Stomach (tissue), 19 donors: ENCODE measurements at places on chromosomes 4 and X. TPM values are rescaled to one million over a fixed set of nuclear protein-coding genes. Genes with fewer than 3 reads are reported as not detected.

GRCh38 chr4:17740702-17741101 is 40.7 kb downstream of the FAM184B start:
- no peak for DNase-seq

The CABS1 gene
- not detected for total RNA-seq

The CDX4 gene
- total RNA-seq: not detected

DNA sequence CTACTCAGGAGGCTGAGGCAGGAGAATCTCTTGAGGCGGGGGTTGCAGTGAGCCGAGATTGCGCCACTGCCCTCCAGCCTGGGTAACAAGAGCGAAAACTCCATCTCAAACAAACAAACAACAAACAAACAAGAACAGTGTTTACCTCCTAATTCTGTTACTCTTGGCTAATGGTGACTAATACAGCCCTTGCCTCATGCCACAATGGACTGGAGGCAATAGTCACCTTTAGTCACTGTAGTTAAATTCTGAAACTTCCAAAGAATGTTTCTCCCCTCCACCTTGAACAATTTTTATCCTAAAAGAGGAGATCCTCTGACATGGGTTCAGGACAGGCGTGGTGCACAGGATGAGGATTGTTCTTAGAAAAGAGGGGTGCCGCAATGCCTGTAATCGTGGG is 241.2 kb upstream of the CTSO start:
- no peak for DNase-seq

GRCh38 chrX:127570276-127570675 is 481.9 kb downstream of the ACTRT1 start:
- DNase-seq: no peak

The CACNA1F gene
- total RNA-seq: not detected

The DCAF12L2 gene
- 1.3 TPM for total RNA-seq

DNA sequence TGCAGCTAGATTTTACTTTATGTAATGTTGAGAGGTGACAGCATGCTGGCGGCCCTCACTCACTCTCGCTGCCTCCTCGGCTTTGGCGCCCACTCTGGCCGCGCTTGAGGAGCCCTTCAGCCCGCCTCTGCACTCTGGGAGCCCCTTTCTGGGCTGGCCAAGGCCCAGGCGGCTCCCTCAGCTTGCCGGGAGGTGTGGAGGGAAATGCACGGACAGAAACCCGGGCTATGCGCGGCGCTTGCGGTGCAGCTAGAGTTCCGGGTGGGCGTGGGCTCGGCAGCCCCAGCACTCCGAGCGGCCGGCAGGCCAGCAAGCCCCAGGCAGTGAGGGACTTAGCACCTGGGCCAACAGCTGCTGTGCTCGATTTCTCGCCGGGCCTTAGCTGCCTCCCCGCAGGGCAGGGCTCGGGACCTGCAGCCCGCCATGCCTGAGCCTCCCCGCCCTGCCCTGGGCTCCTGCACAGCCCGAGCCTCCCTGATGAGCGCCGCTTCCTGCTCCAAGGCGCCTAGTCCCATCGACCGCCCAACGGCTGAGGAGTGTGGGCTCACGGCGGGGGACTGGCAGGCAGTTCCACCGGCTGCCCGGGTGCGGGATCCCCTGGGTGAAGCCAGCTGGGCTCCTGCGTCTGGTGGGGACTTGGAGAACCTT is 128.7 kb downstream of the GASK1B start:
- no peak for DNase-seq

The SRPK3 gene
- total RNA-seq: not detected

GRCh38 chrX:13397878-13398818 is 78.3 kb upstream of the ATXN3L start:
- DNase-seq: peak; percentile 65

- DNase-seq: no peak
Observed at GRCh38 chr4:112739442-112739841, 102.5 kb downstream of the LARP7 start.

GRCh38 chr4:139153411-139154133 is 23.4 kb downstream of the ELF2 start:
- no peak for DNase-seq

GRCh38 chr4:60683973-60684372 is 516.2 kb upstream of the ADGRL3 start:
- peak; percentile 25 for DNase-seq

The ASB5 gene
- not detected for total RNA-seq

- DNase-seq: no peak
Observed at GRCh38 chr4:3708611-3709010, 57.6 kb upstream of the ADRA2C start.

- no peak for DNase-seq
Observed at GRCh38 chrX:20007962-20008622, 17.2 kb upstream of the BCLAF3 start.

GRCh38 chr4:159266981-159267868 is 164.3 kb downstream of the RAPGEF2 start:
- no peak for DNase-seq
